ENCODE measurements at places on chromosomes 12 and 14.

- DNase-seq, result no peak
Measured at GRCh38 chr12:23098517-23098916, 473.5 kb downstream of the ETNK1 start.

DNA sequence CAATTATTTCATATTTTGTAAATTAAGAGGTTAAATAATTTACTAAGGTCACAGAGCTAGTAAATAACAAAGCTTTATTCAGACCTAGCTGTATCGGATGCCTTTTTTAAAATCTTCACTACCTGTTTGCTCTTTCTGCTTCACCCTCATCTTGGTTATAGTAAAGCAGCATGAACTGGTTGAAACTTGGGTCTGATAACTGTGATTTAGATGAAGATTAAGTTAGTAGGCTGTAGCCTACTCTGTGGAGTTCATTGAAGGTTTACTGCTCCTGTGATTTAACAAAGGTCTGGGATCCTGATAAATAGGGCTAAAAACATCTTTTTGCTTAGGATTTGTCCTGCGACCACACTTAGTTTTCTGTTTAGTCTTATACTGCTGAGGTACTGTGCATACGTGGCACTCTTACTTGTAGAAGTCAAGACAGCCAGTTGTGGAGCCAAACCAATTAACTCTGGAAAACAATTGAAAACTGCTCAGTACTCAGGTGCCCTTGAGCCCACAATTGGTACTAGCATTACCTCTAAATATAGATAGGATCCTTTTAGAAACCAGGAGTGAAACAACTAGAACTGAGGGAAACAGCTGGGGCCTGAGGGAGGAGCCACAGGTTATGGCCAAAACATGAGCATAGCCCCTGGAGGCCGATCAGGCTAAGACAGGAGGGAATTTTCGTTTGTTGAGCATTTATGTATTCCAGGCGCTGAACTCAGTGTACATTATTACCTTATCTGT is 2.3 kb downstream of the SPATS2 start:
- DNase-seq, result peak; percentile 55

DNA sequence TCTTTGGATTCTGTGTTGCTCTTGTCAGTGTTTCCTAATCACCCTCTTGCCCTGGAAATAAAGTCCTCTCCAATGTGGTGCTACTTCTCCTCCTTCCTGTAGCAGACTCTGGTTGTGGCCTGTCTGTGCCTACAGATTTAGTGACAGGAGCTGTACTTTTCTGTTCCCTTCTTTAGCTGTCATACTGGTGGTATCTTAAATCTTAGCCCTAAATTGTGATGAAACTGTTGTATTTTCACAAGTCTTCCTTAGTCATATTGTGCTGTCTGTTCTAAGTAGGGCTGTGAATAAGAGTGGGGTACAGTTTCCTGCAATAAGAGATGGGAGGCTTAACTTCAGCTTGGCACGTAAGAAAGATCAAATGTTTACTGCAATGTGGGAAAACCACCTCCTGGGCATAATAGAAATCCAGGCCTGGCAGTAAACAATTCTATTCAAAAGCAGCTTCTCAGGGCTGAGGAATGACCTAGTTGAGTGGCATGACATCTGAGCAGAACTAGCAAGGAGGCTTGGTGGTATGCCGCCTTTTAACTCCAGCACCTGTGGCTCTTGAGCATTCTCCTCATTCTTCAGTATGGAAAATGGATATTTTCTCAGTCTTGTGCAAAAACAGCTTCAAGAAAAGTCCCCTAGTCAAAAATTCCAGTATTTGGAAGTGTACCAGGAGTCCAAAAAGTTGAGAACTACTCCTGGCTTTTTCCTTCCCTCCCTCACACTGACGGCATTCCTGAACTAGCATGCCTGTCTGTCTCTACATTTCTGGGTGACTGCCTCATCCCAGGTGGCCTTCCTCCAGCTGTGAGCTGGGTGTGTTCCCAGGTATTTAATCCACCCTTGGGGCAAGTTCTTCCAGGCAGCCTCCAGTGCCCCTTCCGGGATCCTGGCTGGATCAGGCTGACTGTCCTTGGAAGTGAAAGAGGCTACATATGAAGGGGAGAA is 19.5 kb downstream of the ANO6 start:
- peak; percentile 27 for DNase-seq

- DNase-seq, result no peak
Measured at GRCh38 chr14:21874167-21874566, 200.5 kb upstream of the OR4E1 start.

- DNase-seq, result no peak
Measured at GRCh38 chr12:29039013-29039412, 110.1 kb upstream of the FAR2 start.

- DNase-seq, result no peak
Measured at GRCh38 chr12:9065607-9065856, 50.2 kb downstream of the A2M start.

- peak; percentile 81 for DNase-seq
Measured at GRCh38 chr12:49776413-49776812, 35.1 kb downstream of the TMBIM6 start.

DNA sequence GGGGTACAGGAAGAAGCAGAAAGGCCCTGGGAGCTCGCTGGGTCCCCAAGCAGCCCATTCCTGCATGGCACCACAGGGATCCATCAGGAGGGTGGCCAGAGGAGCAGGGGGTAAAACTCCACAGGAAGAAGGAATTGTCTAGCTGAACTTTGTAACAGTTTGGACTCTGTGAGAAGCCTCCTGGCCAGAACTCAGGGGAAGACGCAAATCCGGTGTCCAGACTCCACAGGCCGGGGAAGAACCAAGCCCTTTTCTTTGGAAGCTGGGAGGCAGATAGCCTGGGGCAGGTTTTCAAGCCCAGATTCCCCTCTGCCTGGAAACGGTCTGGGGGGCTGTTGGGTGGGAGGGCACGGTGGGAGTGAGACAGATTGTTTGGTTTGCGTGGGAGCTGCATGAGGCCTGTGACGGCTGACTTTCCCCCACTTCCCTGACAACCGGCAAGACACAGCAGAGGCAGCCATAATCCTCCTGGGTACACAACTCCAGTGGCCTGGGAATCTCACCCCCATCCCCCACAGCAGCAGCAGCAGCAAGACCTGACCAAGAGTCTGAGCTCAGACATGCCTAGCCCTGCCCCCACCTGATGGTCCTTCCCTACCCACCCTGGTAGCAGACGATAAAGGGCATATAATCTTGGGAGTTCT is 16.7 kb downstream of the GPHB5 start:
- no peak for DNase-seq

DNA sequence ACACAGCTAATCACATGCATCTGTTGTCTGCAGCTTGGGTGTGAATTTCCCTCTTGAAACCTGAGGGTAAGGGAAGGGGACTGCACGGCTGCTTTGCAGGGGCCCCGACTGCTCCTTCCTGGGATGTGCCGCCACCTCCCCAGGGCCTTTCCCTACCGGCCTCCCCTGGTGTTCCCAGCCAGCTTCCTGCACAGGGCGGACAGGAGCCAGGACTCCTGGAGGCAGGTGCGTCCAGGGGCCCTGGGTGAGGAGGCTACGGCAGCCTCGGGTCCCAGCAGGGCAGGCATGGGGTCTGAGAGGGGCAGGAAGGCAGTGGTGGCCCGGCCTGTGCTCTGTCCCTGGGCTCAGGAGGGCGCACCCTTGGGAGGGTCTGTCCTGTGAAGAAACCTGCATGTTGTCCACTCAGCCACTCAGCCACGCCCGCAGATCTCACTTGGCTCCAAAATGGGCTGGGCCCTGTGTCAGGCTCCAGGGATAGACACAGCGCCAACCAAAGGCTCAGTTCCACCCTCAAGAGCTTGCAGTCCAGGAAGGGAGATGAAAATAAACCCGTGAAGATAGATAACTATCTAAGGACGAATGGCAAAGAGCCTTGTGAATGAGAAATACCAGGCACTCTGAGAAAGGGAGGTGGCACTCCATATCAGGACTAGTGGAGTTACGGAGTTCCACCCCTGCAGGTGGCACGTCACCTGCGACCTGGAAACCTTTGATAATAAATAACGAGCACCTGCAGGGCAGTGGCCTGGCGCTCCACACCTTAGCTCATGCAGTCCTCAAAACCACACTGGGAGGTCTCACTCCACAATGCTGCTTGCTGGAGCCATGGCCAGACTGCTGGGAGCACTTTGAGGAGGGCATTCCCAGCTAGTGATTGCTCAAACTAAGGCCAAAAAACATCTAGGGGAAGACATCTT is 427.4 kb downstream of the AACS start:
- DNase-seq, result no peak

GRCh38 chr12:107131832-107132616 is 38.7 kb upstream of the CRY1 start:
- peak; percentile 32 for DNase-seq

DNA sequence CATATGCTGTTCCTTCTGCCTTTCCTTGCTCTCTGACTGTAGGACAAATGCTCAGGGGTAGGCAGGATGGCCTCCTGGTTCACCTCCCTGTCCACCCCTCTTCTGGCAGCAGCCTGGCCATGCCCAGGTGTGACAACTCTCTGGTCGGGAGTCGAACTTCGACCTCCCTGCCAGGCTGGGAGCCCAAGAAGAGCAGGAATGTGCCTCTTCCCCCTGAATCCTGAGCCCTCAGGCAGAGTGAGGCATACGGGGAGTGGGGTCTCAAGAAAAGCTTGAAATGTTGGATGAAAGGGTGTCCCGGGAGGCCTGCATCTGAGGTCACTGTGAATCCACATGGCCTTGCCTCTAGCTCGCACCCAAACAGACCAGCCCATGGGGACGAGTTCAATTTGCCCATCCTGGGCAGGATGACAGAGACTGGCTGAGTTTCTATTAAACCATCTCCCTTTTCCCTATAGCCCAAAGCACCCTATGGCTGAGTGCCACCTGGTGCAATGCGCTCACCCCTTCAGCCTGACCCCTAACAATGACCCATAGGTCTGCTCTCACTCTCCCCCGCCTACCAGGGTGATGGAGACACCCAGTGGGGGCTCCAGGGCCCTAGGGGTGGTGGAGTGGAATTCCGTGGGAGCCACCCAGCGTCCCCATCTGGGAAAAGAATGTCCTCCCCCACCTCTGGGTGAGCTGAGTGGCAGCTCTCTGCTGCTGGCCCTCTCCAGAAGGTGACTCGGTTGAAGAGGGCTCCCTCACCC is 52.9 kb upstream of the DIO3 start:
- DNase-seq, result no peak

DNA sequence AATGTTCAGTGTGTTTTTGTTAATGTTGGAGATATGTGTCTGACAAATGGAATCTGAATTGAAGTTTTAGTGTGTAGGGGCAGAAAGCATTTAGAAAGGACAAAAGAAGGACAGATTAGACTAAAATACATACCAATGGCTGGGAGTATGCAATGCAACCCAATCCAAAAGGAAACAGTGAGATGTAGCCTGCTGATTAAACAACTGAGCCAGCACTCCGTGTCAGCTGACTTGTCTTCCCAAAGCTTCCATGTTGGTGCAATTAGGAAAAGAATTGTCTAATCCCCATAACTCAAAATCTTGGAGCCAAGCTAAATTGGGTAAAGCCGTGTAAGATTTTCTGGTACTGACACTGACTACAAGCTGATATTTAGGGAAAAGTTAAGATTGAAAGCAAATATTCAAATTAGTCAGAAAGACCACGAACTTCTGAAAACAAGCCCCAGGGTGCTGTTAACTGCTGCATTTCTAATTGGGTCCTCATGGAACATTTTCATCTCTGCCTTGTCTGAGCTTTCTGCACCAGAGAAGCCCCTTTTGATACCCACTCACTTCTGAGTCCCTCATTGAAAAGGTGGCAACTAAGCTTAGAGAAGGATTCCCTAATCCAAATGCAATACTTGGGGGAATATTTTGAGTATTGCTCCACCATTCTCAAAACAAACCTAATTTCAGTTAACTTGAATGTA is 109.1 kb downstream of the DAD1 start:
- no peak for DNase-seq

GRCh38 chr14:68558096-68558495 is 234.8 kb downstream of the ZFP36L1 start:
- no peak for DNase-seq

GRCh38 chr12:40054555-40055227 is 51.2 kb downstream of the SLC2A13 start:
- DNase-seq, result no peak
